ENCODE measurements at places on chromosomes 12 and 14.

GRCh38 chr12:113482334-113482733, 10.7 kb upstream of the LHX5 start:
- DNase-seq: no peak

GRCh38 chr14:66380143-66380542, 106.0 kb upstream of the CCDC196 start:
- DNase-seq: no peak

DNA sequence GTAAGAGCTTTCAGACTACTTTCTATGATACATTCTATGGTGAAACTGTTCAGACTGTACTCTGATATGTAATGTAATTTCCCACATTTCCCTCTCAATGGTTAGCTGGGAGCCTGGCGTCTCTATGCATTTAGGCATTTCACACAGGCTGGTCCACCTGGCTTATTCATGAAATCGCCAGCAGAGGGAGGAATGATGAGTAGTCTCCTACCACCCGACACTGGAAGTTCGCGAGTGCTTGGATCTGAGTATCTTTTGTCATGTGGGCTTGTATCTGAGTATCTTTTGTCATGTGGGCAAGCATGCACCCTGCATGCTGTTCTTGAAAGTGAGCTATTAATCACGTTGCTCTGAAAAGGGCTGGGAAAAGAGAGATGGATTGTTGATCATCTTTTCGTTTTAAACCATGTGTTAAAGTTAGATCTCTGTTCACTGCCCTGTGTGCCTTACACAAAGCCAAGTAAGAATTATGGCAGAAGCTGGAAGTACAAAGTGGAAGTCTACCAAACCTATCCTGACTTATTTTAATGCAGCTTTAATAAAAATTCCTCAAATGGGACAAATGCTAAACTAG, 235.0 kb downstream of the ATP23 start:
- peak; percentile 32 for DNase-seq

DNA sequence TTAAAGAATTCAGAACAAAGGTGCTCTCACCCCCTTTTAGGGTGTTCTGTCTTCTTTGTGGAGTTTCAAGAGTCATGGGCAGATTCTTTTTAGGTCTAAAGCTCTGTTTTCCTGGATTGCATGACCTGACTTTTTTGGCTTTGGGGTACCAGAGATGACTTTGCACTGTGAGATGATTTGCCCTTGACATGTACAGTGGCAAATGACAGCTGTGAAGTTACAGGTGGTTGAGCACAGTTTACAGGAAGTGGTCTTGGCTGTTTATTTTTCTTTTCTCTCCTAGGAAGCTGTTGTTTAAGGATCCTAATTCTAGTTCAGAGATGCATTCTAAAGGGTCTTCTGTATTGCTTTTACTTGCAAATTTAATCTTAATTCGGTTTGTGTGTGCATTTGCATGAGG, 83.8 kb upstream of the METAP2 start:
- no peak for DNase-seq

- DNase-seq: peak; percentile 21
Measured at GRCh38 chr12:50753232-50753769, 10.6 kb upstream of the ATF1 start.

DNA sequence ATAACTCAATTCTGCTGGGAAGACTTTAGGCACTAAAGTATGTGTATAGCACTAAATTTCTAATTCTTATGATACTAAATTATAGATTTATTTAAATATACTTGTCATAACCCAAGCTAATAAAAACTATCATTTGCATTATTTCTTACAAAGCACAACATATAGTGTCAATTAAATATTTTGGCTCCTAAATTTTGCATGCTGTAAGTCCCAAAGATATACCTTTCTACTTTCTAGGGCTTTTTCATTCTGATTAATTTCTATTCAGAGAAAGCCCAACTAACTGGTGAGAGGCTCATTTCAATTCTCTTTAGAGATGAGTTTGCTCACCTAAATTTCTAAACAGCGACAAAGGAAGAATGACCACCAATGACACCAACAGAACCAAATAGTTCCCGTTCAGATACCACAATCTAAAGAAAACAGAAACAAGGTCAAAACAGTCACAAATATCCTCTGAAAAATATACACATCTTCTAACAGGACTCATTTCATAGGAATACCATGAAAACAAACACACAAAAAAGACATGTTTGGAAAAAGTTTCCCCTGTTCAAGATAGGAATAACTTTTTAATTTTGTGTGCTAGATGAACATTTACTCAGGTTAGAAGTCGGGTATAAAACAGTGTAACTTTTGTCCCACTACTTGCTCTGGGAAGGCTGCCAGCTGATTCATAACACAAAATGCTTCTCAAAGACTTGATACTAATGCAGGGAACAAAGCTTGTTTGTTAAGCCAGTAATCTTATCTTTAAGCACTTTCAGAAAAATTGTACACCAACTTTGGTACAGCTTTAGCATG, 7.6 kb downstream of the SLC38A2 start:
- no peak for DNase-seq

DNA sequence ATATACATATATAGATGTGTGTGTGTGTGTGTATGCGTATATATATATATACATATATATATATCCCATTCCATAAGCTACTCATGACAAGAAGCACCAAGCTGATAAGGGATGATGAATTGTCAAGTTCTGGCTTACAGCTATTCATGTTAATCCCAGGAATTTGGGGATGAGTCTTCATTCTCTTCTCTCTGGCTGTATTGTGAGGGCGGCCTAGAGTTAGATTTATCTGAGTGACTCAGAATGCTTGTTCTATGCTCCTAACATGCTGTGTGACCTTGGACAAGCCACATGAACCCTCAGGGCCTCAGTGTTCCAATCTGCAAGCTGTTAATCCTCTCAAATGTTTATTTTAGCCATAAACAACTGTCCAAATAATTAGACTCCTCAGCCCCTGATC, 749.0 kb downstream of the MED13L start:
- no peak for DNase-seq

- DNase-seq: no peak
Measured at GRCh38 chr12:123367511-123367910, 2.9 kb upstream of the SBNO1 start.

DNA sequence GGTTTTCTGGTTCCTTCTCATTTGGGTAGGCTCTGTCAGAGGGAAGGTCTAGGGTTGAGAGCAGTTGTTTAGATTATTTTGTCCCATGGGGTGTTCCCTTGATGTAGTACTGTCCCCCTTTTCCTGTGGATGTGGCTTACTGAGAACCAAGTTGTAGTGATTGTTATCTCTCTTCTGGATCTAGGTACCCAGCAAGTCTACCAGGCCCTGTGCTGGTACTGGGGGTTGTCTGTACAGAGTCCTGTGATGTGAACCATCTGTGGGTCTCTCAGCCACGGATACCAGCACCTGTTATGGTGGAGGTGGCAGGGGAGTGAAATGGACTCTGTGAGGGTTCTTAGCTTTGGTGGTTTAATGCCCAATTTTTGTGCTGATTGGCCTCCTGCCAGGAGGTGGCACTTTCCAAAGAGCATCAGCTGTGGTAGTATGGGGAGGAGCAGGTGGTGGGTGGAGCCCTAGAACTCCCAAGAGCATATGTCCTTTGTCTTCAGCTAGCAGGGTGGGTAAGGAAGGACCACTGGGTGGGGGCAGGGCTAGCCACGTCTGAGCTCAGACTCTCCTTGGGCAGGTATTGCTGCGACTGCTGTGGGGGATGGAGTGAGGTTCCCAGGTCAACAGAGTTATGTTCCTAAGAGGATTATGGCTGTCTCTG, 179.3 kb upstream of the BTG1 start:
- no peak for DNase-seq

DNA sequence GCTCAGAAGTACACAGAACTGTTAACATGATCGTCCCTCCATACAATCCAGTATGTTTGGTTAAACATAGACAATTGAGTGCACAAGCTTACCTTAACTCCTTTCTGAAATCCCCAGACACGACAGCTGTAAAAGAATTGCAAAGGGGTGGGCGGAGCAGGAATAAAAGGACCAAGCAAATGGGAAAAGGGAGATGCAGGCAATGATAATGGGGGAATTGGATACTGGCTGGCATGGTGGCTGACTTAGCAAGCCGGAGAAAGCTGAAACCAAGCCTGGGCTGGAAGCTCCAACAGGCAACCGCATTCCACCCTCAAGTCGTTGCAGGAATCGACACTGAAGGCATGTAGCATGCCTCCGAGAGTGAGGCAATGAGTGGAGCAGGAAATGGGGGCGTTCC, 96.8 kb upstream of the TMEM132C start:
- DNase-seq: no peak

DNA sequence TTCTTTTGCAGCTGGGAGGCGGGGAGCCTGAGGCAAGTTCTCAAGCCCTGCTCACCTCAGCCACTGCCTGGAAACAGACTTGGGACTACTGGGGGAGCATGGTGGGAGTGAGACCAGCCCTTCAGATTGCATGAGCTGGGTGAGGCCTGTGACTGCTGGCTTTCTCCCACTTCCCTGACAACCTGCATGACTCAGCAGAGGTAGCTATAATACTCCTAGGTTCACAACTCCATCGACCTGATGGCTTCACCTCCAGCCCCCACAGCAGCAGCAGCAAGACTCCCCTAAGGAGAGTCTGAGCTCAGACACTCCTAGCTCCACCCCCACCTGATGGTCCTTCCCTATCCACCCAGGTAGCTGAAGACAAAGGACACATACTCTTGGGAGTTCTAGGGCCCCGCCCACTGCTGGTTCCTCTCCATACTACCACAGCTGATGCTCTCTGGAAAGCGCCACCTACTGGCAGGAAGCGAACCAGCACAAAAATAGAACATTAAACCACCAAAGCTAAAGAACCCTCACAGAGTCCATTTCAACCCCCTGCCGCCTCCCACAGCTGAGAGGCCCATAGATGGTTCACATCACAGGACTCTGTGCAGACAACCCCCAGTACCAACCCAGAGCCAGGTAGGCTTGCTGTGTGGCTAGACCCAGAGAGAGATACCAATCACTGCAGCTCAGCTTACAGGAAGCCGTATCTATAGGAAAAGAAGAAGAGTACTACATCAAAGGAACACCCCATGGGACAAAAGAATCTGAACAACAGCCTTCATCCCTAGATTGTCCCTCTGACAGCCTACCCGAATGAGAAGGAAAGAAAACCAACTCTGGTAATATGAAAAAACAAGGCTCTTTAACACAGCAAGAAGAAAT, 68.7 kb downstream of the RPAP3 start:
- DNase-seq: no peak

GRCh38 chr12:12901158-12901791, 9.9 kb downstream of the GPRC5A start:
- peak; percentile 89 for DNase-seq

- DNase-seq: no peak
Measured at GRCh38 chr14:51658441-51659173, 6.9 kb downstream of the FRMD6 start.

- DNase-seq: peak; percentile 46
Measured at GRCh38 chr14:64191756-64192155, 102.4 kb downstream of the ESR2 start.

DNA sequence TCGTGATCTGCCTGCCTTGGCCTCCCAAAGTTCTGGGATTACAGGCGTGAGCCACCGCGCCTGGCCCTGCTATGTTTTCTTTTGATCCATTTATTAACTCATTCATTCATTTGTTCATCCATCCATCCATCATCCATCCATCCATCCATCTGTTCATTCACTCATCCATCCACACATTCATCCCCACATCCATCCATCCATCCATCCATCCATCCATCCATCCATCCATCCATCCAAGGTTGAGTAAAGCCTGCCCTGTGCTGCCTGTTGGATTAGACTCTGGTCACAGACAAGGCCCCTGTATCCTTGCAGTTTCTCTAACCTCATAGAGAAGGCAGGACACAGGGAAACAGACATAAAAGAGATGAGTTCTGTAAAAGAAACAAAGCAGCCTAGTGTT, 44.9 kb downstream of the DNAH10 start:
- no peak for DNase-seq

GRCh38 chr14:99769123-99769522, 24.1 kb upstream of the EML1 start:
- DNase-seq: no peak

GRCh38 chr12:124595444-124595843, 28.0 kb upstream of the NCOR2 start:
- no peak for DNase-seq

GRCh38 chr14:103243764-103244737, 90.0 kb upstream of the EIF5 start:
- DNase-seq: no peak

GRCh38 chr12:91507754-91508153, 325.1 kb upstream of the DCN start:
- DNase-seq: no peak

GRCh38 chr14:24255438-24255837, 7.5 kb downstream of the TGM1 start:
- DNase-seq: no peak

- peak; percentile 38 for DNase-seq
Measured at GRCh38 chr12:52278575-52279421, 4.4 kb downstream of the KRT86 start.

DNA sequence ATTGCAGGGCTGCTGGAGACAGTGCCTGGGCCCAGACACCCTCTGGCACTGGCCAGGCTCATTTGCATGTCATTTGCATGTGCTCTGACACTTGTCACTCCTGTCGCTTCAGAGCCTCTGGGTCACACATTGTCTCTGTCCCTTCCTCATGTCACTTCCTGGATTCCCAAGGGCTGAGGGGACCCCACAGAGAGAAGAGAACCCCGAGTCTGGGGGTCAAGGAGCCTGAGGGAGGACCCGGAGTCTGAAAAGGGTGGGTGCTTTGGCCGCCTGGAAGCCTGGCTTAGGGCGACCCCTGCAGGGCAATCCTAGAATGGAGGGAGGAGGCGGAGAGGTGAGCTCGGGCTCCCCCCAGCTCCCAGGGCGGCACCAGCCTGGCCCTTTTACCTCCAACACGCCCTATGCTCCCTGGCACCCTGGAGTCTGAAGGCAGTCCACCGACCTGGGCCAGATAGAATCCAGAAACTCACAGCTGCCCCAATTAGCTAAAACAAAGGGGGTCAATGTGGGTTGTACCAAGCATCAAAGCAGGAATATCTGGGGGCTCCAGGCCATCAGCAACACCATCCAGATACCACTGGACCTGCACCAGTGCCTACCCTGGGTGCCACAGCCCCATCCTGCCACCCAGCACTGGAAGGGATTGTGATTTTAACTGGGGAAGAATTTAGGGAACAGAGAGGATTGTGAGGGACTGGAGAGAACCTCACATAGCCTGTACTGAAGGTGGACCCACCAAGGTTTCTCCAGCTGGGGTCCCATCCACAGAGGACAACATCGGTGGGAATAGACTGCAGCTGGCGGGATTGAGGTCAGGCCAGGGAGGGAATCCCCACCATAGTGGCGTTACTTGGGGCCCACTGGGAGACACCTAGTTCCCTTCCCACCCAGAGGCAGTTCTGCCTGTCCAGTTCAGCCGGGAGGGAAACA, 21.8 kb upstream of the KRT78 start:
- no peak for DNase-seq

All from GM04504 (cell line).